ENCODE measurements at places on chromosomes 13 and 19.

DNA sequence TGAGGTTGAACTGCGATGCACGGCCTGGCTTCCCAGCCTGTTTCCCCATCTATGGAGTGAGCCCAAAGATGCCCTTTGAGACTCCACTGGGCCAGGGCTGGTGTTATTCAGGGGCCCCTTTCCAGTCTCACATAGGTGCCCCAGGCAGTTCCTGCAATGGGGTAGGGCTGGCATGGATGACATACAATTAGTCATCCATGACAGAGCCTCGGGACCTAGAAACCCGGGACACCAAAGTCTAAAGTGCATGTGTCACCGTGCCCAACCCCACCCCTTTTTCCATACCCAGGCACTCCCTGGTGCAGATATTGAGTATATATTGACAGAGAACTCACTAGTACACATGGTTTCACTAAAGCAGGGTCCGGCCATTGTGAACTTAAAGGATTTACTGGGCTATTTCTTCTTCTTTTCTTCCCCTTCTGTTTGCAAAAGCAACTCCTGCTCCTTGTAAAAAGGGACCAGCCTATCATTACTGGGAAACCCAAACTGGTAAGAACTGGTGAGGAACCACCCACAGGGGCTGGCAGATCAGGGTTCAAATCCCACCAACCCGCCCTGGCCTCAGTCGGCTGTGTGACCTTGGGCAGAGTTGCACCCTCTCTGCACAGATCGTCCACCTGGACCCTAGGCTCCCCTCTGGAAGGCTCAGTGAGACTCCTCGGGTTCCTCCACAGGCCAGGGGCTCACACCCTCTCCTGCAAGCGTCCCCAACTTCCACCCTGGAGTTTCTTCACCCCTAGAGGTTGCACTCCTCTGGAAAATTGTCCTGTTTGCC, 2.7 kb downstream of the B3GNT3 start:
- no peak for DNase-seq

GRCh38 chr13:28449826-28450773, 44.8 kb downstream of the FLT1 start:
- DNase-seq, result no peak

DNA sequence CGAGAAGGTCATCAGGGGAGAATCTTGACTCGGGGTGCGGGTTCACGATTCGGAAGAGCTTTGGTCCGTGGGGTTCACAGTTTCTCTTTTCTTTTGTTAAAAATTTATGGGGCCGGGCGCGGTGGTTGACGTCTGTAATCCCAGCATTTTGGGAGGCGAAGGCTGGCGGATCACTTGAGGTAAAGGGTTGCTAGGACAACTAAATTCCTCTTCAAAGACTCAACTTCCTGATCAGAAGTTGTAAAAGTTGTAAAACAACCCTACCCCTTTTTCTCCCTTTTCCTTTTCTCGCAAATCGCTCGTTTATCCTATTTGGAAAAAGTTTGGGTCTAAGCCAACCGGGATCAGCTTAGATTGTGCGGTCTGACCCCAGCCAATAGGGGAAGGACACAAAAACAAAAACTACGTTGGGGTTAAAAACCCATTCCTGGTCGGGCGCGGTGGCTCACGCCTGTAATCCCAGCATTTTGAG, 673 bp downstream of the ZNF486 start:
- no peak for DNase-seq

DNA sequence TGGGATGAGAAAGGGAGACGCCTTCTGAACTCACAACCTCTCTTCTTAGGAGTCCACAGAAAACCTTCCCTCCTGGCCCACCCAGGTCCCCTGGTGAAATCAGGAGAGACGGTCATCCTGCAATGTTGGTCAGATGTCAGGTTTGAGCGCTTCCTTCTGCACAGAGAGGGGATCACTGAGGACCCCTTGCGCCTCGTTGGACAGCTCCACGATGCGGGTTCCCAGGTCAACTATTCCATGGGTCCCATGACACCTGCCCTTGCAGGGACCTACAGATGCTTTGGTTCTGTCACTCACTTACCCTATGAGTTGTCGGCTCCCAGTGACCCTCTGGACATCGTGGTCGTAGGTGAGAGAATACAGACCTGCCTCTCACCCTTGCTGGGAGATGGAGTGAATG, 3.3 kb downstream of the KIR3DL3 start:
- DNase-seq, result no peak

GRCh38 chr13:31073859-31074718, 87.6 kb downstream of the HSPH1 start:
- no peak for DNase-seq

GRCh38 chr13:50284540-50284939, 269.3 kb downstream of the KCNRG start:
- no peak for DNase-seq

GRCh38 chr13:49629947-49630346, 1.6 kb downstream of the ARL11 start:
- DNase-seq, result no peak

- no peak for DNase-seq
These were observed 64.8 kb upstream of the GPR183 start for GRCh38 chr13:99371956-99372355.

GRCh38 chr19:1618157-1619093, 13.2 kb upstream of the UQCR11 start:
- DNase-seq, result no peak

DNA sequence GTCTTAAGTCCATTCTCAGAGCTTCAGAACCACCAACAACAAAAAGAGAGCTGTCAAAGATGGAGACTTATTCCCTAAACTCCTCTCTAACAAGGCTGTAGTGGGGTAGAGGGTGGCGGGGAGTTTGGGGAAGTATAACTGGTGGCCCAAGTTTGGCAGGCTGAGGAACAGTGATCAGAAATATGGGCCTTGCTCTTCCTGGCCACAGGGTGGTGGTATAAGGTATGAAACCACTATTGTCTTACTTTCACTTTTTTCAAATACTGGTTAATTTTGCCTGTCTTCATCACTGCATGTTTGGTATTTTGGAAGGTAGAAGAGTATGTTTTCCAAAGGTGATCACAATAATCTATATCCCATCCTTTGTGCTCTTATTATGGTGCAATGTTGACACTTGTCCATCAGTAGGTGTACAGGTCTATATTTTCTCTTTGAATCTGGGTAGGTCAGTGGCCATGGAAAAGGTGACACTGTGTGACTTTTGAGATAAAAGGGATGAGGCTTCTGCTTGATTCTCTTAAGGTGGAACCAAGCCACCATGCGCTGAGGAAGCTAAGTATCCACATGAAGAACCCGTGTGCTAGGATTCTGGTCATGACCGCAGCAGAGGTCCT, 23.2 kb upstream of the GPC5 start:
- DNase-seq, result no peak

DNA sequence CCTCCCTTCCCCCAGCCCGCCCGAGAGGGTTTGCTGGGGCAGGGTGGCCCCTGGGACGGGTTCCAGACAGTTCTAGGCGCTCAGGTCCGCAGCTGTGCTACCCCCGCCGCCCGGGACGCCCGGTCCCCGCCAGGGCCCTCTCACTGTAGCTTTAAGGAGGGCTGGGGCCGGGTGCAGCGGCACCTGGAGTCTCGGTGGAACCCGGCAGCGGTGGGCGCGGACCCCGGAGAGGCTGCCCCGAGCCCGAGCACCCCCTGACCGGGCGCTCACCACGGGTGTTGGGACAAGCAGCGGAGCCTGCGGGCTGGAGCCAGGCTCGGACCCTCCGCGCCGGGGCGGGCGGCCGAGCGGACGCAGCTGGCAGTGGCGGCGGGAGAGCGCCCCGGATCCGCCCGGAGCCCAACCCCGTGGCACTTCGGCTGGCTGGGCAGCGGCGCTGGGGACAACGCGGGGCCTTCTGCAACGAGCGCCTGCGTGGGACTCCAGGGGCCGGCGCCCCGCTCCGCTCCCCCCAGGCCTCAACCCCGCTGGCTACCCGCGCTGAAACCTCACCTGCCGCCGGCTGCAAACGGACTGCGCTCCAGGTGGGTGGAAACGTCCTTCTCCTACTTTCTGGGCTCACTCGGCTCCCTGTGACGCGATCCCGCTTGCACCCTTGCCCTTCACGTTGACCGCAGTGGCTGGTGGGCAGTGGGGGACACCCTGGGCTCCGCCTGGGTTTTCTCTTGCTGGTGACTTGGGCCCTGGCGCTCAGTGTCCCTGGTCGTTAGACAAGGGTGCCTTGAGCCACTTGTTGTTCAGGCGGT, 81.1 kb downstream of the ZNF429 start:
- peak; percentile 57 for DNase-seq

DNA sequence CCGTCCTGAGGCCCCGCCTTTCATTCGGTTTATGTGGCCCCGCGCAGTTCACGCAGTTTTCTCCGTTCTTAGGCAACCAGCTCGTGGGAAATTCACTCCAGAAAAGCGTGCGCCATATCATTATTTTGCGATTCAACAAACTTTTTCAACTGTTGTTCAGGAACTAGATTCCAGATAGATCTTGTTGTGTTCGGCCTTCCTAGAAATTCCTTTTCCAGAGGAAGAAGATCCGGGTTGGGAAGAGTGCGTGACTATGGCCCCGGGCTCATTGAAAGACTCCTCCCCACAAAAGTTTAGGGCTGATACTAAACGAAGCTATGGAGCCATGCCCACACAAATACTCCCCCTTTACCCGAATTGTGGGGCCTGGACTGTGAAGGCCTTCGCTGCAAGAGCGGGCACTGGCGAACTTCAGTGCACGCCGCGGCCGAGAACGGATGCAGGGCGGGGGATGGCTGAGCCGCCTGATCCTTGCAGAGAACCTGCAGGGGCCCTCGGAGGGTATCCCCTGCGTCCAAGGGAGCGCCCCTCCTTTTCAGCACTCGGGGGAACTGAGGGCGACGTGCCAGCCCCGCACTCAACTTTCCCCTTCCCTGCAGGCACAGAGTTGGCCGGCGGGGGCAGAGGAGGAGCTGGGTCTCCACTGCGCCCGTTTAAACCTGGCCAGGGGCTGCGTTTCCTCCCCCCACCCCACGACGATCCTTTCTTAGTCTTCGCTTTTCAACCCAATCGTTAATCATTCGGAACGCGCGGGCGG, 904 bp upstream of the SOX1 start:
- DNase-seq, result no peak

DNA sequence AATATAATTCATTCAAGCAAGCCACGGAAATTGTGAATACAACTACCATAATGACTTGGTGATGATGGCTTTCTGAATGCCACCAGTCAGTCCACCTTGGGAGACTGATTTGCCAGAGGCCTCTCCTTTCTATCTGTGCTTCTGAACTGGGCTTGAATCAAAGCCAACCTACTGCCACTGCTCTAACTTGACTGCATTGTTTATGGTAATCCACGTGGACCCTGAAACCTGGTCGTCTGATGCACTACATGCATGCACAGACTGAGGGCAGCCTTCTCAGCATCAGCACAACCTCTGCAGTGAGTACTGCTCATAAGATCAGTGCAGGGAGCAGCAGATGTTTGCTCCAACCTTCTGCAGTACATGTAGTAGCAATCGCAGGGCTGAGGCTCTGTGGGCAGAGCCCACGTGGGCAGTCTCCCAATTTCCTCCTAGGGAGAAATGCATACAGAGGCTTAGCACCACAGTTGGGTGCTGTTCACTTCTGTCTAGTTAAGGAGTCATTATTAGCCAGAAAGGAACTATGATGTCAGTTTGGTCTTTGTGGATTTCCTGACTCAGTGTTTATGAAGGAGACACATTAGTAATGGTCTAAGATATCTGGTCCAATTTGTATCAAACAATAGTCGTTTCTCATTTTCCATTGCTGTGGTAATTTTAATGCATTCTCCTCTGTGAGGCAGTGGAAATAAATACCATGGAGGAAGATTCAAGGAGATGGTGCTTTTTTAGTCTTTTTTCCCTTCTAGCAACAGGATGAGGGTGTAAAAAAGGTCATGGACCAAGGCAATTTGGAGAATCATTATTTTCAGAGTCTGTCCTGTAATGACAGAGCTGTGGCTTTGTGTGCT, 82.5 kb downstream of the AKAP11 start:
- DNase-seq, result no peak

GRCh38 chr13:114074671-114075315, 57.6 kb downstream of the RASA3 start:
- no peak for DNase-seq

DNA sequence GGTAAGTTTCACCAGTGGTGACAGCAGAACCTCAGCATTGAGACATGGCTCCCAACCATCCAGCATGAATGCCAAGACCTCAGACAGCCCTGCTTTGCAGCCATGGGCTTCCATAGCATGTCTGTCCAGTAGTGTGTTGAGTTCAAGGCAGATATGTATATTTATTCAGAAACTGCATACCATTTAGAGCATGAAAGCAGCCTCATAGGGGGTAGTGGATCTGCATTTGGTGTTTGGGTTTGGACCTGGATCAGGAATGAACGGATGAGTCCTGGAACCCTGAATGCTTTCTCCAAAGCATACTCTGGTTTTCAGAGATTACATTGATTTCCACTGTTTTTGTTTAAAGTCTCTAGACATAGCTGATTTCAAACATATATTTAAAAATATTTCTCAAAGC, 114.3 kb downstream of the ESD start:
- DNase-seq, result no peak

- DNase-seq, result no peak
These were observed at the start of gene GJB6 for GRCh38 chr13:20231839-20232555. TSS of gene GJB6 (minus strand) at chr13:20232319. CDS start at chr13:20223480, 8,839 bp downstream.

- no peak for DNase-seq
These were observed 23.4 kb downstream of the VRK3 start for GRCh38 chr19:50001775-50002174.

DNA sequence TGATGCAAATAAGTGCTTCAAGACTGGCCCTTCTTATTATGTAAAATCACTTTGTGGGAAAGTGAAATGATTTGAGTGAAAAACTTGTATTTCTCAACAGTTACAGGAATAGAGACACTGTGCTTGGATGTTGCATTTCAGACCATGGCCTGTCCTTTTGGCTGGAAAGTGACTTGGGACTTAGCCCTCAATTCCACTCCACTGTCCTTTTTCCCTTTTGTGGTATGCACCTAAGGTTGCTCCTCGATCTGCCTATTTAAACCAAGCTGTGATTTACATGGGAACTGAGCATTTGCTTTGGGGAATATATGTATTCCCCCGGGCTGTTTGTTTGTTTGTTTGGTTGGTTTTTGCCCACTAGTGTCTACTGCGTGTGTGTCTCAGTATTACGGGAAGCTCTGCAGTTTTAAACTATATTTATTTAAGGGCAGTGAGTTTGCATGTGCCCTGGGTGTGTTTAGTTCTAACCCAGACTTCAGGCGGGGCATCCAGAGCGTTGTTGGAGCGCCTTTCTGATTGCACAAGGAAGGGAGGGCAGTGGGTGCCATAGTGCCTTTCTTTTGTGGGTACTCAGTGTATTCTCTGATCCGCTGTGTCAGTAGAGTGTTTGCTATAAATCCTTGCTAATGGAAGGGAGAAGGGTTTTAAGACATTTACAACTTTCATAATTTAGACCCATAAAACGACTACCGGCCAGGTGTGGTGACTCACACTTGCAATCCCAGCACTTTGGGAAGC, 18.2 kb upstream of the RNF113B start:
- no peak for DNase-seq

GRCh38 chr19:11480715-11481533, at the start of gene ELAVL3:
TSS of gene ELAVL3 (minus strand) at chr19:11481046. CDS start at chr19:11480608, 438 bp downstream.
- no peak for DNase-seq

GRCh38 chr19:2416321-2417097, 10.9 kb downstream of the TIMM13 start:
- DNase-seq, result no peak

Data from right forelimb (tissue), 1 donor.